ENCODE measurements at places on chromosomes 1 and 21.

- no peak for DNase-seq
Observed at GRCh38 chr1:31532173-31532572, 44.1 kb upstream of the TINAGL1 start.

GRCh38 chr1:183040547-183040971 is 17.3 kb downstream of the LAMC1 start:
- no peak for DNase-seq

- no peak for DNase-seq
Observed at GRCh38 chr1:196513821-196514220, 94.4 kb downstream of the KCNT2 start.

DNA sequence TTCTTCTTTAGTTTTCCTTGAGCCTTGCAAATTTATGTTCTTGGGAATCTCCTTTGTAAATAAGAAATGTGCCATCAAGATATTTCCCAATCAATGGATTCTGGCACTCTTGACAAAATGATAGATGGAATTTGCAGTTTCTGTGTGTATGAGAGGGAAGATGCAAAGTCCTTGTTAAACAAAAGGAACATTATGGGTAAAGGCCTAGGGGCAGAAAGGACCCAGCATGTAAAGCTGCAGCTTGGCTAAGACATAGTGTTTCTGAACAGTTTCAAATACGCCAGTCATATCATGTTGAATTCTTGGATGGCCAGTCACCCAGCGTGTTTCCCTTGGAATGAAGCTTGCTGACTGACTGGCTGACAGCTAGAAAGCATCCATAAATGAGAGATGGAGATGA is 210.8 kb downstream of the NFIA start:
- DNase-seq = no peak

GRCh38 chr1:83829106-83829505 is 169.8 kb downstream of the TTLL7 start:
- no peak for DNase-seq

GRCh38 chr1:9787702-9788101 is 36.1 kb downstream of the CLSTN1 start:
- DNase-seq = no peak

DNA sequence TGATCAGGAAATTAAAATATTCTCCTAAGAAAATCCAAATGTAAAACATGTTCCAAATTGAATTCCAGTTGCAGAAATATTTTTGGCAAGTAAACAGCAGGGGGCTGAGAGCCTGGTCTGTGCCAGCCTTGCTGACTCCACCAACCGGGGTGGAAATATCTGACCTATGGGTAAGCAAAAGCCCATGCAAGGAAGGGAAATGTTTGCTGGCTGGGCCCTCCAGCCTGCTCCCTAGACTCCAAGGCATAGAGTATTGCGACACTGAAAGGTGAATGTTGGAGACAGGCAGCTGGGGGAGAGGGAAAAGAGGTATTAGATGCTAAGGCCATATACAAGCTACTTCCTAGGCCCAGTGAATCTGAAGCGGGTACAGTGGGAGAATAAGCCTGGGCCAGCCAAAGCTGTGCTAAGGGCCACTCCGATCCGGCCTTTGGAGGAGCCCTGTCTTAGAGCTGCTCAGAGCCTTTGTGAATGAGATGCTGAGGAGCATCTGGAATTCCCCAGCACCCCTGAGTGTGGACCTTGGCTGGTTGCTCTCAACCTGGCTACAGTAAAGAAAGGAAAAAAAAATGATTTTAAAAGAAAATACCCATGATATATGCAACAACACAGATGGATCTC is 24.9 kb upstream of the ATP1B1 start:
- DNase-seq = no peak

- no peak for DNase-seq
Observed at GRCh38 chr1:218617986-218618385, 272.9 kb downstream of the TGFB2 start.

GRCh38 chr1:4169991-4170390 is 269.9 kb upstream of the C1orf174 start:
- DNase-seq = no peak

- DNase-seq = no peak
Observed at GRCh38 chr1:216246577-216247203, 176.6 kb downstream of the USH2A start.

DNA sequence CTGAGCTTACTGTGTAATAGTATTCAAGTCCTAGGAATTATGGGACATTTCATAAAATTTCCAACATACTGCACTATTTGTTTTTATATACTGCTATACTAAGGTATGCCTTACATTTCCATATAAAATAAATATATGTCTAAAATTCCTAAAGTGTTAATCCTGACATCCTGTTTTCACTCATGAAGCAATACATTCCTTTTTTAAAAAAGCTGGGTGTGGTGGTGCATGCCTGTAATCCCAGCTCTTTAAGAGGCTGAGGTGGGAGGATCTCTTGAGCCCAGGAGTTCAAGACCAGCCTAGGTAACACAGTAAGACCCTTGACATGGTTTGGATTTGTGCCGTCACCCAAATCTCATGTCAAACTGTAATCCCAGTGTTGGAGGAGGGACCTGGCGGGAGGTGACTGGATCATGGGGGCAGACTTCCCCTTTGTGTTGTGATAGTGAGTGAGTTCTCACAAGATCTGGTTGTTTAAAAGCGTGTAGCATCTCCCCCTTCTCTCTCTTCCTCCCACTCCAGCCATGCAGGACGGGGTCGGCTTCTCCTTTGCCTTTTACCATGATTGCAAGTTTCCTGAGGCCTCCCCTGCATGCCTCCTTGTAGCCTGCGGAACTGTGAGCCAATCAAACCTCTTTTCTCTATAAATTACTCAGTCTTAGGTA is 5.8 kb downstream of the CDC42BPA start:
- DNase-seq = no peak

DNA sequence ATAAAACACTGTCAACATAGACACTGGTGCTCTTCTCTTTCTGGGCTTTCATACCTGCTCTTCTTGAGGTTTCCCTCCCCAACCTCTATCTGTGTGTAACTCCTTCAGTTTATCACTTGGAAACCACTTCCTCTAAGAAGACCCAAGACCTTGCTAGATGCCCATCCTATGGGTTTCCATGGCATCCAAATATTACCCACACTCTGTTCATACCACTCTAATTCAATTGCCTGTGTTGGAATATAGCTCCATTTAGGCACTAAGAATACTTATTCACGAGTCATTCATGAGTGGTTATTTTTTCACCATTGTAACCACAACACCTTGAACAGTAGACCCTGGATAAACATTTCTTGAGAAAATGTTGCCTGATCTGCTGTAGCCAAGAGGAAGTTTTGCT is 231.1 kb upstream of the SGIP1 start:
- DNase-seq = no peak

DNA sequence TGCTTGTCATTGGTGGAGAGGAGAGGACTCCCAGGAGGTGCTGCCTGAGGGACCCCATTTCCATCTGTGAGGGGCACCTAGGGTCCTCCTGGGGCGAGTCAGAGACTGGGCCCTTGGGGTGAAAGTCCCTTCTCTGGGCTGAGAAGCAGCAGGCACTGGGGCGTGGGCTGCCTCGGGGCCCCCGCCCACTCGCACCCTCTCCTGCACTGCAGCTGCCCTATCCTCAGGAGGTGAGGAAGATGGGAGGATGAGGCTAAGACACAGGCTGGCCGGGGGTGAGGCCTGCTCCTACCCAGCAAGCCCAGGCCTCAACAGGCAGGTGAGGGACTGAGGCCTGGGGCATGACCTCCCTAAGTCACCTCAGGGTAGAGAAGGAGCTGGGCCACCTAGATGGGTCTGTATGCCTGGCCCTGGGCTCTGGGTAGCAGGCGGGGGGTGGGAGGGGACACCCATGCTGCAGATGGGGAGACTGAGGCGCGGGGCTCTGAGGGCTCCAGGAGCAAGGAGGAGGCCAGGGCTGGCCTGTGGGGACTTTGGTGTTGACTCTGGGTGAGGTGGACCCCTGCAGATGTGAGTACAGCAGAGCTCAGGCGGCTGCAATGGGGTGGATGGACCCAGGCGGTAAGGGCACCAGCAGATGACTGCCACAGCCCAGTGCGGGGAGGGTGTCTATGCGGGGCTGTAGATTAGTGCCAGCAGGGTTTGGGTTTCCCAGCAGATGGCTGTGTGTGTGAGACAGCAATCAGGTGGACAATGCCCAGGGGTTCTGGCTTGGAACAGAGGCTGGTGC is 10.4 kb upstream of the ZNF669 start:
- DNase-seq = no peak

DNA sequence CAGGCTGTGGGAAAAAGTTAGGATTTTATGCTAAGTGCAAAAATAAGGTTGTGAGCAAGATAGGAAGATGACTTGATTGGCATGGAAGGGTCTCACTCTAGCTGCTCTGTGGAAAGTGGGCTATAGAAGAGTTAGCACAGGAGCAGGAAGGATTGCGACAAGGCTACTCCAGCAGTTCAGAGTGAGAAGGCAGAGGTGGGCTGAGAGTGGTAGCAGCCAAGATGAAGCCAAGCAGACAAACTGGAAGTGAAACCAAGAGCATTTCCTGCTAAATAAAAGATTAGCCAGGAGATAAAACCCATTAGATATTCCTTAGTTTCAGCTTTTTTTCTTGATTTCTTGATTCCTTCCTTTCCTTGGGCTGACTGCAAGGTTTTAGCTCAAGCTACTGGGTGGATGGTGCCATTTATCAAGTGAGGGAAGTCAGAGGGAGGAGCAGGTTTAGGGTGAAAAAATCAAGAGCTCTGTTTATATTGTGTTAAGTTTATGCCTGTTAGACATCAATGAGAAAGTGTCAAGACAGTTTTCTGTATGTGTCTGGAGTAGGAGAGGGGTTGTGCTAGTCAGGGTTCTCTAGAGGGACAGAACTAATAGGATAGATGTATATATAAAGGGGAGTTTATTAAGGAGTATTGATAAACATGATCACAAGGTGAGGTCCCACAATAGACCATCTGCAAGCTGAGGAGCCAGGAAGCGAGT is 33.1 kb upstream of the ZNF644 start:
- DNase-seq = no peak
